T-cell (primary cell): ENCODE measurements at places on chromosomes 5 and 9. TPM values are rescaled to one million over a fixed set of nuclear protein-coding genes. Genes with fewer than 3 reads are reported as not detected.

SLC1A1 gene
- 0.26 TPM for total RNA-seq

SPATA31C1 gene
- total RNA-seq = not detected

- no peak overlapping the region for H3K27ac ChIP-seq
- H3K27me3 ChIP-seq = peaks cover 8% of the 10 kb centered on the region
- no peak overlapping the region for H3K4me3 ChIP-seq
- no peaks in the 10 kb centered on the region for H3K4me1 ChIP-seq
Observed at GRCh38 chr9:84385386-84386040, 45.0 kb upstream of the SLC28A3 start.

BTNL9 gene
- 0.66 TPM for total RNA-seq

DNA sequence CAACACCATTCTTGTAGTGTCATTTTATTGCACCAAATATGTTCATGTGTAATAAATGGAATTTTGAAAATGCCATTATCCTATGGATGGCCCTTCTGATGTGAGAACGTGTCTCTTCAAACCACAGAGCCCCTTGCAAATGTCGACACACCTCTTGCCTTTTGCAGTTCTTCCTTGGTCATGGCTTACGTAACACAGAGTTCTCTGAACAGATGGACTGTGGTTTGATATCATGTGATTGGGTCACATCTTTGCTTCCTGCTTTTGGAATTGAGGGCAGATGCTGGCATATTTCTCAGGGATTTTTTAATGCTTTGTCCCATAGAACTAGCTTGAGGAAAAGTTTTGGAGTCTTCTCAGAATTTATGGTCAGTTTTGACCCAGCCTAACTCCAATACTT is 4.6 kb downstream of the TGFBR1 start:
- no peaks in the 10 kb centered on the region for H3K27me3 ChIP-seq
- peak overlapping the region; percentile 7 for H3K27ac ChIP-seq
- no peaks in the 10 kb centered on the region for H3K36me3 ChIP-seq
- peaks cover 42% of the 10 kb centered on the region for H3K4me1 ChIP-seq

- H3K36me3 ChIP-seq = no peaks in the 10 kb centered on the region
- no peak for DNase-seq
- H3K4me3 ChIP-seq = no peak overlapping the region
- no peak overlapping the region for H3K27ac ChIP-seq
- no peaks in the 10 kb centered on the region for H3K4me1 ChIP-seq
Observed at GRCh38 chr5:116640236-116640635, 65.6 kb upstream of the SEMA6A start.

NMUR2 gene
- total RNA-seq = not detected

DNA sequence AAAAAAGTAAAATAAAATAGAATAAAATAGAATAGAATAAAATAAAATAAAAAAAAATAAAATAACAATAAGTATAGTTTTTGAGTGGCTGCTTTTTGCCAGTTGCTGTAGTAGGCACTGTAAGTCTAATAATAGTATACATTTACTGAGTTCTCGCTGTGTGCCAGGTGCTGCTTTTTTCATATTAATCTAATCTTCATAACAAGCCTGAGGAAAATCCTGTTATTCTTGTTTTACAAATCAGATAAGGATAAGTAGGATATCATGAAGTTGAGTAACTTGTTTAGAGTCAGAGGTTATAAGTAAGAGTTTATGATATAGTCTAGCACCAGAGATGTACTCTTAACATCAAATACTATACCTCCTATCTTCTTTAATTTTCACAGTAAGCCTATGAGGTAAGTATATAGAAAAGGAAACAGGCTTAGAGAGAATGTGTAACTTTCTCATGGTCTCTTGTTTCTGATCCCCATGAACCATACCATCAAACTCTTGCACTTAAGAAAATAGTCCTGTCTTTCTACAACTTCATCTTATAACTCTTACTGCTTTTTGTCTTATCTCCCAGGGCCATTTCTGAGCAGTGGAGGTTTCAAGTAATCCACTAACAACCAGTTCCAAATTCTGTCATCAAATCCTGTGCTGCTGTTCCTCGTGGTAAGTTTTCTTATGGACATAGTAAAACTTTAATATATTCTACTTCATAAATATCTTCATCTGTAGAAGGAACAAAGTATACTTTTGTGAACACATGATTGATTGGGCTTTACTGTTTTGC is 18.7 kb downstream of the RMI1 start:
- no peak overlapping the region for H3K27ac ChIP-seq
- no peak overlapping the region for H3K4me3 ChIP-seq
- no peaks in the 10 kb centered on the region for H3K36me3 ChIP-seq
- DNase-seq = no peak

DNA sequence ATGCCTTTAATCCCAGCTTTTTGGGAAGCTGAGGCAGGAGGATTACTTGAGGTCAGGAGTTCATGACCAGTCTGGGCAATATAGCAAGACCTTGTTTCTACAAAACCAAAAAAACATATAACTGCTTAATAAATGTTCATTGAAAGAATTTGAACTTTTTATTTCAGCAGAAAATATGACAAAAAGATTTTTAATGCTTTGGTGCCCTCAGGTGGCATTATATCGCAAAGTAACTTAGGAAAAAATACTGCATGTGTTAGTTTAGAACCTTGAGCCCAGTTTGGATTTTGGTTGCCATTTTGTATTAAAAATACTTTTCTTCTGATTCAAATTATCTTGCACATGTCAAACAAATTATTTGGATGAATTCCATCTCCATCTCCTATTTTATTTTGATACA is 103.2 kb downstream of the GPBP1 start:
- H3K4me1 ChIP-seq = no peaks in the 10 kb centered on the region
- H3K27me3 ChIP-seq = no peaks in the 10 kb centered on the region
- no peak for DNase-seq
- no peak overlapping the region for H3K27ac ChIP-seq

DNA sequence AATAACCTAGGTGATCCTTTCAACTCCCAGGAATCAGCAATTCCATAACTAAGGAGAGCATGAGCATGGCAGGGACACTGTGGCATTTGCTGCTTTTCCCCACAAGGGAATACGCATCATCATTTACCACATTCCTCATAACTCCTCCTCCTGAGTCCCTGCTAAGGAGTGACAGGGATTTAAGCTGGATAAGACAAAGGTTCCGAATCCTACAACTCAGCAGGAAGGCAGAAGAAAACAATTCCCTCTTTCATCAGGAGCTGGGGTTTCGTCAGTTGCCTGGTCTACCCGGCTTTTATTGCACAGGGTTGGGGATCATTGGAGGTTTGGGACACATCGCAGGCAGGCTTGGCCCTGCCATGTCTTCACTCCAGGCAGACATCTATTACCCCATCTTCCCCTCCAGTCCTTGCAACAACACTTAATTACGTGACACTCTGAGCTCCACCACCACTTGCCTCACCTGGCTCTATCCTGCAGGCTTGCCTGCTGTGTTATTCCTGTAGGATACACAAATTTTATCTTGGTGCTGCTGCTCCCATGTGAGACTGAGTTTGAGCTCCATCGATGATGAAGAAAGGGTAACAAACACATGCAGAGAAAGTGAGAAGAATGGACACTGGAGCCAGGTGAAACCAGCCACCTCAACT is 563.0 kb upstream of the KLF4 start:
- no peaks in the 10 kb centered on the region for H3K27me3 ChIP-seq
- no peaks in the 10 kb centered on the region for H3K36me3 ChIP-seq
- no peak overlapping the region for H3K4me3 ChIP-seq
- DNase-seq = no peak

DNA sequence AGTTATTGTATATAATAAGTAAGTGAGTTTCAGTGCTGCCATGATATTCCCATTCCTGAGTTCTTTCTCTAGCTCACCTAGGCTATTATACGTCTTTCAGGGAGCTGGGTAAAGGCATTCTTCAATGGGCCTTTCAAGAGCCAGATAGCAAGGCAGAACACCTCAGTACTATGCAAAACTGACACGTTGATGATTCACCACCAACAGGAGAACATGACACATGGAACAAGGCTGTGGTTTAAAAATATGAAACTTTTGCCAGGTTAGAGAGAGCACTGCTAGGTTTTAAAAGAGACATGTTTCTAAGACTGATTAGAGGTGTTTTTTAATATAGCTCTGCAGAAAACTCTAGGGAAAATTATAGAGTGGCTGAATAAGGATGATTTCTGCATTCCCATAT is 95.9 kb downstream of the UGCG start:
- no peaks in the 10 kb centered on the region for H3K27me3 ChIP-seq
- DNase-seq = no peak

DNA sequence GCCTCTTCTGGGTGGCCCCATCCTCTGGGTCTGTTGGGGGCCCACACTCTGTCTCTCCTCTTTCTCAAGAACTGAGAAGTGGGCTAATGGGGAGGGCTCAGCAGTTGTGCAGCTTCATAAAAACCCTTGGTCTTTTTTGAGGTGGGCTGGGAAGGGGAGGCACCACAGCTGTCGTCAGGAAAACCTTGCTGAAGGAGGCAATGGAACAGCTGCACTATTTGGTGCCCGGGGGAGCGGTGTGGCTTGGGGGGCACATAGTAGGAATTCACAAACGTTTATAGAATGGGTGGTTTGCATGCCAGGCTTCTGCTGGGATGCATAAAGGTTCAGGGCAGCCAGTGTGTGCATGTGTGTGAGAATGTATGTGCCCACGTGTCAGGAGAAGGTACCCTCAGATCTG is 3.2 kb upstream of the IER5L start:
- H3K4me1 ChIP-seq = no peaks in the 10 kb centered on the region
- H3K27me3 ChIP-seq = no peaks in the 10 kb centered on the region
- no peak for DNase-seq
- H3K4me3 ChIP-seq = no peak overlapping the region
- no peaks in the 10 kb centered on the region for H3K36me3 ChIP-seq
- no peak overlapping the region for H3K27ac ChIP-seq

SLC6A7 gene
- not detected for total RNA-seq

ZDHHC11B gene
- 7.1 TPM for total RNA-seq

RPL37 gene
- total RNA-seq = 2,190 TPM

- no peaks in the 10 kb centered on the region for H3K36me3 ChIP-seq
- no peak for DNase-seq
- no peak overlapping the region for H3K27ac ChIP-seq
- H3K27me3 ChIP-seq = no peaks in the 10 kb centered on the region
- no peaks in the 10 kb centered on the region for H3K4me1 ChIP-seq
Observed at GRCh38 chr5:84673785-84674184, 289.1 kb upstream of the EDIL3 start.

FAM81B gene
- not detected for total RNA-seq

CDH18 gene
- total RNA-seq = not detected

DNA sequence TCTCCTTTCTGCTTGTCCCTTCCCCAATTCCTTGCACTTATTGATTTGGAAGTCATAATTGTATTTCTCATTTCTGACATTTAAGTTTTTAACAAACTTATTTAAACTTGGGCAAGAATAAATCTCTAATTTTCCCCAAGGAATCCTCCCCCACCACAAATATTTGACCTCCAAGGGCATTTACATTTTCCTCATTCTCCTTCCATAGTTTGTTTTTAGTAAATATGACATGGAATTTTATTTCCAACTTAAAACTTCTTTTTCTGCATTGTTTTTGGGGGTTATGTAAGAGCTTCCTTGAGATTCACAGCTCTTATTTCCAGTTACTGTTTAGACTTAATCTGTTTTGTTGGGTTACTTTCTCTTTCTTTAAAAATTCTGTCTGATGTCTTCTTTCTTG is 64.9 kb downstream of the ZNF618 start:
- H3K4me3 ChIP-seq = no peak overlapping the region
- H3K27ac ChIP-seq = no peak overlapping the region
- H3K27me3 ChIP-seq = peaks cover 3% of the 10 kb centered on the region
- no peak for DNase-seq
- no peaks in the 10 kb centered on the region for H3K4me1 ChIP-seq
- H3K36me3 ChIP-seq = no peaks in the 10 kb centered on the region

- H3K4me1 ChIP-seq = no peaks in the 10 kb centered on the region
- no peak overlapping the region for H3K4me3 ChIP-seq
- no peak for DNase-seq
- no peak overlapping the region for H3K27ac ChIP-seq
- H3K36me3 ChIP-seq = no peaks in the 10 kb centered on the region
Observed at GRCh38 chr9:87256973-87257372, 240.7 kb upstream of the DAPK1 start.

GRCh38 chr5:151825445-151825844 is 53.7 kb downstream of the G3BP1 start:
- no peak overlapping the region for H3K27ac ChIP-seq
- H3K27me3 ChIP-seq = no peaks in the 10 kb centered on the region
- H3K4me3 ChIP-seq = no peak overlapping the region
- no peaks in the 10 kb centered on the region for H3K36me3 ChIP-seq
- DNase-seq = peak; percentile 17

- no peaks in the 10 kb centered on the region for H3K4me1 ChIP-seq
- no peak overlapping the region for H3K27ac ChIP-seq
- no peaks in the 10 kb centered on the region for H3K36me3 ChIP-seq
- no peak overlapping the region for H3K4me3 ChIP-seq
Observed at GRCh38 chr5:32559921-32560320, 25.4 kb upstream of the SUB1 start.

DNA sequence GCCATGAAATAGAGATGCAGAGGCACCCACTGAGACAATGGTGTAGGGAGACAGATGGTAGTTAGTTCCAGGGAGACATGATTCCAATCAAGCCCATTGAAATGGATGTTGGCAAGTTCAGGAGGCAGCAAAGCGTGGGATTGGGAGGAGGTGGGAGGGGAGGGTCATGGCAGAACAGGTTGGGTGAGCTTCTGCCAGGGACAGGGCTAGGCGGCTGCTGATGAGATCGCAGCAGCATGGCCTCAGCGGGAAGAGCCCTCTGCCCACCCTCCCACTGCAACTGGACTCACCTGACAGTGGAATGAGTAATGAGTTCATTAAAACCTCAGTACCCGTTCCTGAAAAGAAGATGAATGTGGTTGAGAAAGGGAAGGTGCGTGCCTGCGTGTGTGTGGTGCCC is 418.2 kb downstream of the CDK5RAP2 start:
- no peak overlapping the region for H3K4me3 ChIP-seq
- no peak overlapping the region for H3K27ac ChIP-seq
- H3K4me1 ChIP-seq = no peaks in the 10 kb centered on the region
- no peak for DNase-seq

PLPP7 gene
- not detected for total RNA-seq

AK8 gene
- total RNA-seq = not detected

SLCO6A1 gene
- total RNA-seq = not detected

DNA sequence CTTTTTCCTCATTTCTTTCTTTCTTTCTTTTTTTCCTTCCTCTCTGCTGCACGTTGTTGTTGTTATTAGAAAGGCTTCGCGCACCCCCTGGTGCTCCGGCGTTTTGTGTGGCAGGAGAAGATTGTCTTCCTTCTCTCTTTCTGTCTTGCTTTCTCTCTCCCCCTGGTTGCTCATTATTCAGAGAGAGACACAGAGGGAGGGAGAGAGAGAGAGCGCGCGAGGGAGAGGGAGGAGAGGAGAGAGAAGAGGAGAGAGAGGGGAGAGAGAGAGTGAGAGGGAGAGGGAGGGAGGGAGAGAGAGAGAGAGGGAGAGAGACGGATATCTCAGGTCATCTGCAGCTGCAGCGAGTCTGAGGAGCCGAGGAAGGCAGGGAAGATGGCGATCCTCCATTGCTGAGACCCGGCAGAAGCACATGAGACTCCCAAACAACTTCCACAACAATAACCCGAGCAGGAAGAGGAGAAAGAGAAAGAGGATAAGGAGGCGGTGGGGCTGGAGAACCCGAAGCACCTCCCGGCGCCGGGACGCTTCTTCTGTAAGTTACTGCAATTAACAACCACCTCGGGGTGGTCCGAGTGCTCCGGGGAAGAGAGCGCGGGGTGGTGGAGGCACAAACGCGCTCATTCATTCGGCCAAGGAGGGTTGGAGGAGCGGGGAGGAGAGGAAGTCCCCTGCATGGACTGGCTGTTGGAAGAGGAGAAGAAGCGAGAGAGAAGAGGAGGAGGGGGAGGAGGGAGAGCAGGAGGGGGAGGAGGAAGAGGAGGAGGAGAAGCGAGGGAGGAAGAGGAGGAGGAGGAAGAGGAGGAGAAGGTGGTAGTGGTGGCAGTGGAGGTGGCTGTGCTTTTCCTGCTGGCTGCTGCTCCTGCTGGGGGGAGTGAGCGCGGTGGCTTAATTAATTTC is at the start of gene ZNF462:
Gene ZNF462 (plus strand): TSS at position 346 of the 900 bp plus-strand sequence. CDS start 60,218 bp downstream, outside the sequence.
- H3K4me1 ChIP-seq = peaks cover 13% of the 10 kb centered on the region
- no peaks in the 10 kb centered on the region for H3K36me3 ChIP-seq
- H3K27ac ChIP-seq = no peak within 1 kb of the TSS
